ENCODE measurements at places on chromosomes 16 and 17. TPM values are rescaled to one million over a fixed set of nuclear protein-coding genes. Genes with fewer than 3 reads are reported as not detected.
A peak's percentile ranks its signal among the peaks of the same experiment; 100 is the strongest.

The HBQ1 gene
- 3.8 TPM for total RNA-seq

The WBP2 gene
- 29.6 TPM for total RNA-seq

The EMC6 gene
- 27.5 TPM for total RNA-seq

The CORO7 gene
- 107 TPM for total RNA-seq

The SPIRE2 gene
- total RNA-seq, result 0.54 TPM

The C17orf107 gene
- 18.3 TPM for total RNA-seq

The RPL19 gene
- 3,460 TPM for total RNA-seq

The CPPED1 gene
- total RNA-seq, result 40.9 TPM

The CLDN6 gene
- total RNA-seq, result 0.27 TPM

DNA sequence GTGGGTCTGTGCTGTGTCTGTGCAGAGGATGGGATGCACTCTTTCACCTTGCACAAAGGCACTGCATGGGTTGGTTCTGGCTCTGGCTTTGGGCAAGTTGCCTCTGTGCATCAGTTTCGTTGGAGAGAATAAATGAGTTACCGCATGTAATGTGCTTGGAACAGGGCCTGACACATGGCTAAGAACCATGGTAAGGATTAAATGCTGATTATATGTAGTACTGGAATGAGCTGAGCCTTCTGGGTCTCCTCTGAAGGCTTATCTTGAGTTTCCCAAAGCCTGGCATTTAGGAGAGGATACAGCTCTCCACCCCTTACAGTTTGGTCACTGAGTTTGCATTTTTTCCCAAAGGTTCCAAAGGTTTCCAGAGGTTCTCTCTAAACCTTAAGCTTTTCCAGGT lies 69.1 kb downstream of the KSR1 start:
- no peak for DNase-seq

- DNase-seq, result no peak
Measured at GRCh38 chr17:80104956-80105375, 3.6 kb downstream of the GAA start.

- DNase-seq, result no peak
Measured at GRCh38 chr16:31874366-31875111, 932 bp downstream of the ZNF267 start.

DNA sequence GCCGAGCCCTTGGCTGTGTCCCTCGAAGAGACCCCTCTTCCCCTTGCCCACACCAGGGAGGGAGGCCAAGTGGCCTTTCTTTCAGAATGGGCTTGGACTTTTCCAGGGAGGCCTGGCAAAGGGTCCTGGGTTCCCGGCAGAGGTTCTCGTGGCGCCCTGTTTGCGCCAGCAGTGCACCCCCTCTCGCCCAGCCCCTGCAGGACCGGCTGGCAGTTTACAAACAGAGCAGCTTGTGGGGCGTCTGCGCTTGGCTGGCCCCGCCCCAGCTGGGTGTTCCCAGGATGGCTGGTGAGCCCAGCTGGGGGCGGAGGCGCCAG lies 137.8 kb upstream of the CIBAR2 start:
- no peak for DNase-seq

DNA sequence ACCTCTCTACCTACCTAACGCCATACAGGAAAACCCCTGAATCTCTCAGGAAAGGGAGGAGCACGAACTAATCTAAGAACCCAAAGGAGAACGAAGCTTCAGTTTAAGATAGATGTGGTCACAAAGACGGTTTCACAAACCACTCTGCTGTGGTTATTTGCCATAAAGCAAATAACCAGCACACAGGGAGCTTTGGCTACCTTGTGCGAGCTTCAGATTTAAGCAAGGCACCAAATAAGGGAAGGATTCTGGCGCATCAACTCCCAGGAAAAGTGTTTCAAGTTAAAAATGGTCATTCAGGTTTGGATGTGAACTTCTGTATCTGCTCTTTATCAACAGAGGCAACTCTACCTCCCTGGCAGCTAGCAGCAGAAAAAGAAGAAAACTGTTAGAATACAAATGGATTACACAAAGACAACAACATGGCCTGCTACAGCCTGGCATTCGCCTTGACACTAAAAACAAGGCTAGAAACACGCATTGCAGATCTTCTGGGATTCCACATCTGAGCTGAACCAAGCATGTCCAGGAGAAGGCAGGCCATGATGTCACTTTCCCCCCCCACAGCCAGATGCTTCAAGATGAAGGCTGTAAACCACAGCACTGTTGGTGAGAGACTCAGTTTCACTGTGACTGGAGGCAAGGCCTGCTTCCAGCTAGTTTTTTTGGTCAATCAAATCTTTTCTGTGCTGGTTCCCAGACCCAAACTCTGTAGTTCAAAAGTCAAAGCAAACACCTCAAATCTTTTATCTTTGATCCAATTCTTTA lies 43.6 kb downstream of the SMG6 start:
- peak; percentile 30 for DNase-seq

DNA sequence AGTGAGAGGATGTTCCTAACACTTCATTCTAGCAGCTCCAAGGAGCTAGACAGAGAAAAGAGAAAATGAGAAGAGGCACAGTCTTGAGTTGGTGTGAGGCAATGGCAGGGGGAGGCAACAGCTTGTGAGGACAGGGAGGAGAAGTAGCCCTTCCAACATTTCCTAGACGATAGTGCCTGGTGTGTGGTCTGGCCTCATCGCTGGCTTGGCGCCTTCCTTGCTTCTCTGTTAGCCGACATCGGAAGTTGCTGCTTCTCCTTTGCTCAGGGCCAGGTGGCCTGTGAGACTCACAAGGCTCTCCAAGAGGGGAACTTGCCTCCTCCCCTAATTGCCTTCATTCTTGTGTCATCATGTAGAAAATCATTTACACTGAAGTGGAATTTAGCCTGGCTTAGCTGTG lies 208.7 kb downstream of the MAP2K4 start:
- no peak for DNase-seq

DNA sequence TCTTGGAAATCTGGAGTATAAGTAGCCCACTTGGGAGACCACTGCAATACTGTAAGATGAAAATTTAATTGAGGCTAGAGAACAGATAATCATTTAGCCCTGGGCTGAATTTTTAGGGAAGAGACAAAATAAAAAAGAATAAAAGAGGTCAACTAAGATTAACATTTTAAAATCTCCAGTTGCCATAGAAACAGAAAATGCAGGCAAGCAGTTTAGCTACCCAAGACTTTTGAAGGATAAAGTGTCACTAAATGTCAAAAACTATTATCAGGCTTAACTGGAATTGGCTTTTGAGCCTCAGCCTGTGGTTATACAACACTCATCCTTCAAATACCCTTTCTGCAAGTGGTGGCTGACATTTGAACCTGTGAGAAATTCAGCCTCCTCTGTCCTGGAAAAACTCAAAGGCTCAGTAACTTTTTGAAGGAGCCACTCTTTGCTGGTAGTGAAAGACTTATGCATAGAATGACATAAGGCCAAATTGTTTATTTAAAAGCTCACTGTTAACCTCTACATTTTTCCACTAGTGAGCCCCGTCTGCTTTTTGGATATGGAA lies 220.7 kb upstream of the KCNJ16 start:
- no peak for DNase-seq

DNA sequence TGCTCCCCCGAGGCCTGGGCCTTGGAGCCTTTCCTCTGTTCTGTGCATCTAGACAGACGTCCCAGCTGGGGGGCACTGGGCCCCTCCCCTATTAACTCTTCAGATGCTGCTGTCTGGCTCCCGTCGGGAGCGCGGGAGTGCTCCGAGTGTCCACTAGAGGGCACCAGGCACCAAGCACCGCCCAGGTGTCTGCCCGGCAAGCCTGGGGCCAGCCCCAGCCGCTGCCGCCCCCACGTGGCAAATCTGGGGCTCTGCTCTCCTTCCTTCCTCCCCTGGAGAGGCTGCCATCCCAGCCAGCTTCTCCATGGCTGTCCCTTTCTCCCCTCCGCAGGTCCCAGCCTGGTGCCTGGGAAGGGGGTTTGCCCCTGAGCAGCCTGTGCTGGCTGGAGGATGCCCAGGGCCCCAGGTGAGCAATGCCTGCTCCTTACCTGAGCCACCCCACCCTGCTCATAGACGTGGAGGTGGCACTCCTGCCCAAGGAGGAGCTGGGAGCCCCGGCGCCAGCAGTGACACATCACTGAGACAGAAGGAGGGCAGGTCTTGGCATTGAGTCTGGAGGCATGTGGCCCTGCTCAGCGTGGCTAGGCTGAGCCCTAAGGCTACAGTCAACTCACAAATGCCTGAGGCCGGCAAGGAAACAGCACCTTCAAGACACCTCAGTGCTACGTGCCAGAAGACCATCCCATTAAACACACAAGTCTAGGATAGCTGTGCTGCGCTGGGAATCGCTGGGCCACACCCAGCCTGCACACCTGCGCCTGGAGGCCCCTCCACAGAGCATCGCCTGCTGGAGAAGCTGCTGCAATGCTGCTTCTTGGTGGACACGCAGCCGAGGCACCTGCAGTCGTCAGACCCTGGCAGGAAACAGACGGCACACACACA lies 19.7 kb downstream of the TMEM235 start:
- DNase-seq, result peak; percentile 84

DNA sequence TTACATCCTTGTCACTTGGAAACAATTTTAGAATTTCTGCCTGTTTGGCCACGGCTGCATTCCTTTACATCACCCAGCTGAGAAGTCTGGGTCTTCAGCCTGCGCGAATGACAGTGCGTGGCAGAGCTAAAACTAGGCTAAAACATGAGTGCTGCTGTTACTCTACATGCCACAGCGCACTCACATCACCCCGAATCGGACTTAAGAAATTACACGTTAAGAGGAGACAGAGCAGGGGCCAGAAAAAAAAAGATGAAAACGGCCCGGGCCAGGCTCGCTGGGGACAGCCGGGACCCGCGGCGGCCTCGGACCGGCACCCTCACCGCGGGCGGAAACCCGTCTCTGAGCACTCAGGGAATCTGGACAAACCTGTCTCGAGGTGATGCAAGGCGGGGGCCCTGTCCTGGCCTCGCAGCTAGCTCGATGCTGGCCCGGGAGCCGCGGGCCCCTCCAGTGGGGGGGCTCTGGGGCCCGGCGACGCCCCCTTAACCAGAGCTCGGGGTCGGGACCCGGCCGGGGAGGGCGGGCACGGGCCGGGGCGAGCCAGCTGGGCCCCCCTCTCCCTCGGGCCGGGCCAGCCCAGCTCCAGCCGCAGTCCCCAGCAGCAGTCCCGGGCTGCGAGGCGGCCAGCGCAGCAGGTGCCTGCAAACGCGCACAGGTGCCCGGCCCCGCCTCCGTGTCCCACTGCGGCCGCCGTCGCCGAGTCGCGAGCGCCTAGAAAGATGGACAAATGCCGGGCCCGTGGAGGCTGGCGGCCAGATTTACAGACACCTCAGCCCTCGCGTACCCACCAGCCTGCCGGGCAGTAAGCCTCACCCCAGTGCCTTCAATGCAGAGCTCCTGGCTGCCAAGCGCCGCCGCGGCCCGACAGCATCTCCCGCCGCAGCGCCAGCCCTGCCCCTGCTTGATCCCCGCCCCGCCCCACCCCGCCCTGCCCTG lies at the start of gene AKTIP:
AKTIP (minus strand) TSS at position 879 of the 939 bp plus-strand sequence. CDS start 2,950 bp downstream, outside the sequence.
- peak; percentile 41 for DNase-seq

DNA sequence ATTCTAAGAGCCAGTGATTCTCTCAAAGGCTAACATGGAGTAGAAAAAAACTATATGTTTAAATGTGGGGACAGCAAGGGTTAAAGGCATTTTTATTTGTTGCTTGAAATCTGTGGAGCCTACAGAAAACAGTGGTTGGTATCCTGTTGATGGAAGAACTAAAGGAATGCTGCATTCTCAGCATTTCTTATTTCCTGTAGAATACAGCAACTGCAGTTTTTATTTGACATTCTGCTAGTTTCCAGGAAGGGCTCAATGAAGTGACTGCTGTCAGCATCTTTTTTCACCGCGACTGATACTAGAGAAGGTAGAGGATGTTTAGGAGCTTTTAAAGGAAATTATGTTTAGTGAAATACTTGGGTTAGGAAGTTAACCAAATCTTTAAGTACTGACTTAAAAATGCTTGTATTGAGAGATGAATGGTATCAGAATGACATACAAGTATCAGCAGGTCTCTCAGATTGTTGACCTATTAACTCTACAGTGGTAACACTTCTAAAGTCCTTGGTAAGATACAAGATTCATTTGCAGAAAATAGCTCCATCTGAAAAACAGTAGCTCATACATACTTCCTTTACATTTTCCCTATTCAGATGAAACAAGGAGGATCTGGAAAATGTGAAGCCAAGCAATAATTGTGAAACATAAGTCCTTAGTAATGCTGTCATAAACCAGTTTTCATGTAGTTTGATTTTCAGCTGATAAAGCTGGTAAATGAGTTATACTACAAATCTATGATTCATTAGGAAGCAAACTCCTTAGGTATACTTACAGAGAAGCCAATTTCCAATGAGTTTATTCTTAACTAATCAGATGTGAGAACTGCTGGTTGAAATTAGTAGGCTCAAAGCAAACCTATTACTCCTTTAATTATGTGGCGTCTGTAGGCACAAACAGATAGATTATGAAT lies 15.2 kb downstream of the CLTC start:
- DNase-seq, result no peak

GRCh38 chr16:49022351-49022963 lies 259.2 kb downstream of the CBLN1 start:
- no peak for DNase-seq

DNA sequence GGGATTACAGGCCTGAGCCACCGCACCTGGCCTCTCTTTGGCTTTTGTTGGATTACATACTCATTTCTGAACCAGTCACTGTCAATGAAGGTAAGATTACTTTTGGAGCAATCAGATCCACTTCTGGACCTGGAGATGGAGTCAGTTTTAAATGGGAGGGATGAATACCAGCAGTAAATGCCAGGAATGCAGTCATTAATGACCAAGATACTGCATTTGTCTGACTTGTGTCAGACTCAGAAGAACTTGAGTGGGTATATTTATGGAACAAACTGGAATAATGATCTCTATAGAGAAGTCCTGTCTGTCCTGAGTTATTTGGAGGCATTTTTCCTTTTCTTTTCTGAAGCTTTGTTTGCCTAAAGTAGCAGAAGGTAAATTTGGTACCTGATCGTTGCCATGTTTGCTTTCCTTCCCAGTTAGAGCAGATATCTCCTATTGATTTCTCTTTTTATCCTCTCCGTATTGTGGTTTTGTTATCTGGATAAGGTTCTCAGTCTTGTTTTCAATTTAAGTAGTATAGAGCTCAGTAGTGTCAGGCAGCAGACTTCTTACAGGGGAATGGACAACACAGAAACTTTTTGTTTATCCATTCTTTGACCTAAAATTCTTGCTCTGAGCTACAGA lies 10.7 kb downstream of the NLK start:
- DNase-seq, result no peak

DNA sequence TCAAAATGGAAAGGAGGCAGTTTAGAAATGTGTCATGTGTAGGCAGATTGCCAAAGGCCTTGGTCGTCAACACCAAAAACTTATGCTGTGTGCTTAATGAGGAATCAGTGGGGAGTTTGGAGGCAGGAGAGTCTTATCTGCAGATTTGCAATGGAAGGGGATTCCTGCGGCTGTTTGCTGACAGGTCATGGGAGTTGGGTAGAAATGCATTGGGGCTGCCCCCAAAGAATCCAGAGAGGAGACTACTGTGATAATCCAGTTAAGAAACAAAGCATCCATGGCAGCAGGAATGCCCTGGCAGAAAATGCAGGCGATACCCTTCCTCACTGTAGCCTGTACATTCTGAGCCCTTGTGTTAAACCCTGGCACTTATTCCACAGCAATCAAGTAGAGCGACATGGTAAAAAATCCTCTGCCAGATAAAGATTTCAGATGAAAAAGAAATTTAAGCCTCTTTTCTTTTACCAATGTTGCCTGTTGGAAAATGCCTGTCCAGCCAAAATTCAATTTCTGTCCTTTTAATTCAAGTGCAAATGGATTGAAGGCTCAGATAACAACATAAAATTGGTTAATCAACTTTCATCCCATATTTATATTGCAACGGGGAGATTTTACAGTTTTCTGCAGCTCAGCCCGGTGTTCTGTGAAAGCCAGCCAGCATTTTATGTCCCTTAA lies 491.0 kb upstream of the CDH5 start:
- DNase-seq, result no peak

GRCh38 chr16:67459066-67459860 lies 21.7 kb downstream of the ATP6V0D1 start:
- no peak for DNase-seq

Data from hematopoietic multipotent progenitor cell (in vitro differentiated cells).